SJSA1 (cell line): ENCODE measurements at places on chromosomes 13 and 19. TPM values are rescaled to one million over a fixed set of nuclear protein-coding genes. Genes with fewer than 3 reads are reported as not detected.
A peak's percentile ranks its signal among the peaks of the same experiment; 100 is the strongest.

AZU1 gene
- total RNA-seq, result not detected in 2 replicates

ADGRE3 gene
- total RNA-seq, result not detected in 2 replicates

ATP1A3 gene
- total RNA-seq, result not detected in 2 replicates

SIGLEC10 gene
- not detected in 2 replicates for total RNA-seq

AP1M2 gene
- total RNA-seq, result 4.9 and 9.9 TPM in 2 replicates

- no peak overlapping the region for H3K4me3 ChIP-seq
- peaks cover 82% of the 10 kb centered on the region for H3K36me3 ChIP-seq
- H3K4me1 ChIP-seq, result peaks cover 19% of the 10 kb centered on the region
- DNase-seq, result no peak
- no peak overlapping the region for H3K27ac ChIP-seq
These were observed 5.6 kb upstream of the AMH start for GRCh38 chr19:2243274-2244124.

- H3K27ac ChIP-seq, result no peak overlapping the region
- peaks cover 9% of the 10 kb centered on the region for H3K4me1 ChIP-seq
- DNase-seq, result no peak
These were observed 10.5 kb downstream of the FOXA3 start for GRCh38 chr19:45874620-45874966.

GRCh38 chr13:25179832-25180774, 8.0 kb upstream of the AMER2 start:
- DNase-seq, result no peak
- H3K27me3 ChIP-seq, result no peaks in the 10 kb centered on the region; the same call in 1 of the 2 replicates
- no peaks in the 10 kb centered on the region for H3K4me1 ChIP-seq
- H3K27ac ChIP-seq, result no peak overlapping the region

DNA sequence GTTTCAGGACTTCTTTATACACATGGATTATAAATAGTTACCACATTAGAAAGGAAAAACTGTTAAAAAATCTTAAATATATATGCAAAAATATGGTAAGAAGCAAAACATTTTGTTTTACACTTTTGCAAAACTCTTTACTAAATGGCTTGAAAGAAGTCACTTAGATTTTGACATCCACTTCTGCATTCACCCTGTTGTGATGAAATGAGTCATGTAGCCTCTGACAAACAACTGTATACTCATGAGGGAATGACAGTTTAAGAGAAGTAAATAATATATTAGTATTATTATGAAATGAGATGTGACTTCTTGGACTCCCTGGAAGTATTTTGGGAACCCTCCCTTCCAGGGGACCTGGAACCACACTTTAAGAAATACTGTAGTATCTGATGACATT, 275.6 kb downstream of the DACH1 start:
- no peak overlapping the region for H3K27ac ChIP-seq
- no peak overlapping the region for H3K4me3 ChIP-seq
- no peaks in the 10 kb centered on the region for H3K36me3 ChIP-seq
- no peaks in the 10 kb centered on the region for H3K27me3 ChIP-seq

GRCh38 chr19:27676877-27677276, 1536.1 kb downstream of the UQCRFS1 start:
- DNase-seq, result no peak
- H3K4me3 ChIP-seq, result no peak overlapping the region
- H3K27ac ChIP-seq, result no peak overlapping the region
- H3K27me3 ChIP-seq, result no peaks in the 10 kb centered on the region
- H3K36me3 ChIP-seq, result no peaks in the 10 kb centered on the region

DNA sequence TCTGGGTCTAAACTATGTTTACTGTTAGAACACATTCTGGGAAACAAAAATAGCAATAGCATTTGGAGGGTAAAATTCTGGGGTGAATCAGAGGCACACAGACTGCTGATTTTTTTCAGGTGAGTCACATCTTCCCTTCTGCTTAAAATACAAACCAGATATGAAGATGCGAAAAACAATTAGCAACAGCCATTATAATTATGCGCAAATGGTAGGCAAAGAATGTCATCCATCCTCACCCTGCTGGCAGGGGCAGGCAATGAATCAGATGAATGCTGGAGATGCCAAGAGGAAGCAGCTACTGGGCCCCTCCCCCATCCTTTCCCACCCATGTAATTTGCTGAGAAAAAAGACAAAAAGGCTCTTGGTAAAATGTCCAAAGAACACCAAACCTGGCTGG, 282.9 kb downstream of the KLF5 start:
- H3K36me3 ChIP-seq, result no peaks in the 10 kb centered on the region
- H3K27ac ChIP-seq, result no peak overlapping the region
- no peaks in the 10 kb centered on the region for H3K27me3 ChIP-seq
- no peak for DNase-seq
- H3K4me3 ChIP-seq, result no peak overlapping the region
- peaks cover 12% of the 10 kb centered on the region; the same call in 1 of the 2 replicates for H3K4me1 ChIP-seq

- H3K36me3 ChIP-seq, result no peaks in the 10 kb centered on the region
- H3K4me1 ChIP-seq, result no peaks in the 10 kb centered on the region
- H3K4me3 ChIP-seq, result no peak overlapping the region
- DNase-seq, result no peak
- no peak overlapping the region for H3K27ac ChIP-seq
These were observed 431.7 kb downstream of the KLF12 start for GRCh38 chr13:73702419-73703071.

- H3K4me3 ChIP-seq, result no peak overlapping the region
- H3K4me1 ChIP-seq, result peaks cover 2% of the 10 kb centered on the region; the same call in 1 of the 2 replicates
- no peak for DNase-seq
These were observed 22.1 kb downstream of the ARID3A start for GRCh38 chr19:947707-948539.

DNA sequence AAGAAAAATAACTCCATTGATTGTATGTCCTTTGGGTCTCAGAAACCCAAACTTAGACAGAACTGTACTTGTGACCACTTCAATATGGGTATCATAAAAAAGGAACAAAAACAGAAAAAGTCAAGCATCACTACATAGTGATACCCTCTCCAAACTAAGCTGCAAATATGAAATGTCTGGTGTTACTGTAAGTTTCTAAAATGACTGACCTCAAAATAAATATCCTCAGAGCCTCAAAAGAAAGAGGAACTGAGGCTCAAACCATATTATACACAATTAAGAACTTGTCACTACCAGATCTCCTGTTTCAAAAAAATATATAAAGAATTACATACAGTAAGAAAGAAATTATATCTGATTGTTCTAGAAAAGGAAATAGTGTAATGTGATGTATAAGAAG, 787.9 kb upstream of the KLHL1 start:
- H3K36me3 ChIP-seq, result no peaks in the 10 kb centered on the region

DNA sequence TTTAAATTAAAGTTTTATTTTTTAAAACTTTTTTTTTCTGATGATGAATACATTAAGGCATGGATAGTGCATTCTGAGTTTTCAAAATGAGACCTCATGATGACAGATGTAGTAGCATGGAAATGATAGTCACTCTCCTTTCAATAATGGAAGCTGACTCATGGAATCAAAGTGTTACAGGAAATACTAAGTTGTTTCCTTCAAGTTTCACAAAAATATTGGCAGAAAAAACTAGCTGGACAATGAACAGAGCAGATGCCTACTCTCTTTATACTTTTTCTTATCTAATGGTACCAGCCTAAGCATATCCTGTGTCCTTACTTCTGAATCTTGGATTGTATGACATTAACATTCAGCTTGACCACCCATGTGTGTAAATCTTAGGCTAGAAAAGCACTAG, 1337.3 kb downstream of the PCDH9 start:
- no peaks in the 10 kb centered on the region for H3K27me3 ChIP-seq
- no peak overlapping the region for H3K4me3 ChIP-seq
- H3K36me3 ChIP-seq, result no peaks in the 10 kb centered on the region
- H3K27ac ChIP-seq, result no peak overlapping the region
- DNase-seq, result no peak

GRCh38 chr19:55605637-55606470, at the start of gene ZNF865:
ZNF865 (plus strand) TSS chr19:55605647; CDS start chr19:55613619, 7,972 bp downstream.
- DNase-seq, result peak; percentile 86
- peak within 1 kb of the TSS; percentile 67 for H3K27ac ChIP-seq
- peaks cover 31% of the 10 kb centered on the region for H3K36me3 ChIP-seq

- peaks cover 63% of the 10 kb centered on the region for H3K27me3 ChIP-seq
- no peak overlapping the region for H3K27ac ChIP-seq
- H3K36me3 ChIP-seq, result no peaks in the 10 kb centered on the region
- no peak overlapping the region for H3K4me3 ChIP-seq
These were observed 319.6 kb downstream of the TEX29 start for GRCh38 chr13:111640006-111640405.
